Heart right ventricle (tissue), 16 donors: ENCODE measurements at places on chromosomes 12 and 14. TPM values are rescaled to one million over a fixed set of nuclear protein-coding genes. Genes with fewer than 3 reads are reported as not detected.
A peak's percentile ranks its signal among the peaks of the same experiment; 100 is the strongest.

DNA sequence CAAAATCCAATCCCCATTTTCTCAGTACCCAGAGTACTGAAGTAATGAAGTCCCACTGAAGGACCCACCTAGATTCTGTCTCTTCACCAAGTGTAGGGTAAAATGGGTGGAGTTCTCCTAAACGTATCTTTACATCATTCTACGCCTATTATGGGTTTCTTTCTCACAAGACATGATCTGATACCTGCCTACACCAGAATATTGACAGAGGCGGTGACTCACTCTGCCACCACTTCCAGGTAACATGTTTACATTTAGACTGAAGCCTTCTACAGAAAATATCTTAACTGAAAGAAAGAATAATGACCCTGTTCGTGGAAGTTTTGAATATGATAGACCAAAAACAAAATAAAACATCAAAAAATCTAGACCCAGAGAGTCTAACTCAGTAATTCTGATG lies 89.8 kb downstream of the BTG1 start:
- DNase-seq, result no peak

GRCh38 chr14:60215520-60216420 lies 33.3 kb upstream of the PPM1A start:
- DNase-seq, result no peak

- no peak for DNase-seq
These were observed 2.4 kb downstream of the THTPA start for GRCh38 chr14:23558346-23559009.

GRCh38 chr14:88490168-88490567 lies 64.6 kb downstream of the PTPN21 start:
- DNase-seq, result no peak

GRCh38 chr12:92905811-92906554 lies 23.1 kb downstream of the EEA1 start:
- DNase-seq, result no peak

DNA sequence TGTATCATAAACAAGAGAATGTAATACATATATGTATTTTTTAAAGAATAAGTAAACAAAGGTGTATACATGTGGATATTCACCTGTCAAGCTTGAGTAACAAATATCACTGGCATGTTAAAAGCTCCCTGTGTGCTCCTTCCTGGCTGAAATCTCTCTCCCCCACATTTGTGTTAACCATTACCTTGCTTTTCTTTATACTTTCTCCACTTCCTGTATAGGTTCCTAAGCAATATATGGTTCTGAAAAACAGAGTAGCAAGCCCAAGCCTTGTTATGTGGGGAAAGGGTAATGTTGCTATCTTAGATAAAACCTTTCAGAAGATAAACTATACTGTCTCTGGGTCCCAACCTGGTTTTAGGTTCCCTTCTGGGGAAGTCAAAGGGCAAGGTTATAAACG lies 32.3 kb upstream of the TBC1D30 start:
- no peak for DNase-seq

DNA sequence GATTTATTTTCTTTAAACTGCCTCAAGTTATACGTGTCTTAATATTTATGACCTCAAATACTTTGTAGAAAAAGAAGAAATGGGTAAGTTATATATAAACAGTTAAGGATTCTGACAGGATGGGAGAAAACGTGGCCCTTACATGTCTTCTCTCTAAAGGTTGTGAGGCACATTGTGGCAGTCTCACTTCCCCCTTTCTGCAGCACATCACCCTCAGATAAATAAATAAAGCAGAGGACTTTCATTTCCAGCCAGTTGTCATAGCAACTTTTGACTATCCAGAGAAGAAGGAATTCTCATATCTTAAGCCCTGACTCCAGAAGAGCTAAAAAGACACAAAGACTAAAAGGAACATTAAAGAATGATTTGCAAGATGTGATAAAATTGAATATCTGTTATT lies 28.8 kb upstream of the CEP83 start:
- DNase-seq, result no peak

GRCh38 chr14:89855961-89856656 lies 98.4 kb downstream of the EFCAB11 start:
- DNase-seq, result no peak

DNA sequence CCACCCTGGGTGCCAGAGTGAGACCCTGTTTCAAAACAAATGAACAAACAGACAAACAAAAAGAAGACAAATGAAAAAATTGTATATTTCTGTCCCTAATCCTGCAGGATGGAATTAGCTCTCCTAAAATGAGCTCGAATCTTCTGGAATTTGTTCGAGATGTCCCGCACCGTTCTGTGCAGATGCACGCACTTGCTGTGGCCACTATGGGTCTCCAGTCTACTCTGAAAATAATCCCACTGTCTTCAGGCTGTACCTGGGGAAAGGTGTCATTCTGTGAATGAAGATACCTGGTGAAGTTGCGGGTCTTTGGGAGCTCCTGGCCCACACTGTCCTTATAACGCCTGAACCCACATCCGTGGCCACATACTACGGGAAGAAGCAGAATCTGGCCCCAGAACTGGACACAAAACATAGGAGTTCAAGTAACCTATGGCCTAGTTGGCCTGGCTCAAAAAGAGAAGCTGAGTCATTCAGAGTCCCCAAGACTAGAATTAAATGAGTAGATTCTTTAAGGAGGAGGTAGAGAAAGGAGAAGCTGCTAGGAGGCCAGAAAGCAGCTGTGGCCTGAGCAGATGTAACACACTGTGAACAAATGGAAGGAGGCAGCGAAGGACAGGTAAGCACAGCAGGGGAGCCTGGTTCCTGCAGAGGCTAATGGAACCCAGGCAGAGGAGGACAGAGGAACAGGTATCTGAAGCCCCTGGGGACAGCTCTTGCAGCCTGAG lies 108.6 kb downstream of the FOXN3 start:
- DNase-seq, result no peak

DNA sequence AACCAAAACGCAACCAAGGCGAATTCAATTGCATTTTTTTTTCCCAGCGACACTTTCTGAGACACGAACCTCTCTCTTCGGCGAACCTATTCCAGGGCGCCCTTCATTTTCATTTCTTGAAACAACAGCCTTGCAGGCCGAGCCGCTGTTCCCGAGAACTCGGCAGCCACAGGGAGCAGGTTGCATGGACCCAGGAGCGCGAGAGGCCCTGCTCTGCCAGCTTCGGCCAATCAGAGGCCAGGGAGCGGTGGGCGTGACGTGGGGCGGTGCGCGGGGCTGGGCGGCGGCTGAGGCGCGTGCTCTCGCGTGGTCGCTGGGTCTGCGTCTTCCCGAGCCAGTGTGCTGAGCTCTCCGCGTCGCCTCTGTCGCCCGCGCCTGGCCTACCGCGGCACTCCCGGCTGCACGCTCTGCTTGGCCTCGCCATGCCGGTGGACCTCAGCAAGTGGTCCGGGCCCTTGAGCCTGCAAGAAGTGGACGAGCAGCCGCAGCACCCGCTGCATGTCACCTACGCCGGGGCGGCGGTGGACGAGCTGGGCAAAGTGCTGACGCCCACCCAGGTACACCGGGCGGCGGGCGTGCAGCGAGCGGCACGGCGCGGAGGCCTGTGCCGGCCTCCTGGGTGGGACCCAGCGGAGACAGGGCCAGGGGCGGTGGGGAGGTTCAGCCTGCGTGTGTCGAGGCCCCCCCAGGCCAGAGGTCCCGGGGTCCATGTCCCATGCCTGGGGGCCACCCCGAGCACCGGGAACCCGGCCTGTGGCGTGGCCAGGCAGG lies at the start of gene PEBP1:
TSS of gene PEBP1 (plus strand) at position 337 of the 771 bp plus-strand sequence. CDS start at position 423, 86 bp downstream.
- DNase-seq, result peak; percentile 95

DNA sequence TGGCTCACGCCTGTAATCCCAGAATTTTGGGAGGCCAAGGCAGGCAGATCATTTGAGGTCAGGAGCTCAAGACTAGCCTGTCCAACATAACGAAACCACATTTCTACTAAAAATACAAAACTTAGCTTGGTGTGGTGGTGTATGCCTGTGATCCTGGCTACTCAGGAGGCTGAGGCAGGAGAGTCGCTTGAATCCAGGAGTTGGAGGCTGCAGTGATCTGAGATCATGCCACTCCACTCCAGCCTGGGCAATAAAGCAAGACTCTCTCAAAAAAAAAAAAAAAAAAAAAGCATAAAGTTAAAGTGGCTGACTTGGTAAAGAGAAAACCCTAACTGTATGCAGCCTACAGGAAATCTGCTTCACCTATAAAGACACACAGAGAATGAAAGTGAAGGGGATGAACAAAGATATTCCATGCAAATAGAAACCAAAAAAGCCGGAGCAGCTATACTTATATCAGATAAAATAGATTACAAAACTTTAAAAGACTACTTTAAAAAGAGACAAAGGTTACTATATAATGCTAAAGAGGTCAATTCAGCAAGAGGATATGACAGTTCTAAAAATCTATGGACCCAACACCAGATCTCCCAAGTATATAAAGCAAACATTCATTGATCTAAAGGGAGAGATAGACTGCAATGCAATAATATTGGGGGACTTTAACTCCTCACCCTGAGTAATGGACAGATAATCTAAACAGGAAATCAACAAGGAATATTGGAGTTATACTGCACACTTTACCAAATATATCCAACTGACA lies 4.1 kb downstream of the CLEC2B start:
- DNase-seq, result no peak

GRCh38 chr12:104673696-104674482 lies 217.1 kb downstream of the CHST11 start:
- no peak for DNase-seq

- DNase-seq, result no peak
These were observed at the start of gene AICDA for GRCh38 chr12:8612629-8613028. Gene AICDA (minus strand): TSS chr12:8612859. CDS start chr12:8612767, 92 bp downstream.

DNA sequence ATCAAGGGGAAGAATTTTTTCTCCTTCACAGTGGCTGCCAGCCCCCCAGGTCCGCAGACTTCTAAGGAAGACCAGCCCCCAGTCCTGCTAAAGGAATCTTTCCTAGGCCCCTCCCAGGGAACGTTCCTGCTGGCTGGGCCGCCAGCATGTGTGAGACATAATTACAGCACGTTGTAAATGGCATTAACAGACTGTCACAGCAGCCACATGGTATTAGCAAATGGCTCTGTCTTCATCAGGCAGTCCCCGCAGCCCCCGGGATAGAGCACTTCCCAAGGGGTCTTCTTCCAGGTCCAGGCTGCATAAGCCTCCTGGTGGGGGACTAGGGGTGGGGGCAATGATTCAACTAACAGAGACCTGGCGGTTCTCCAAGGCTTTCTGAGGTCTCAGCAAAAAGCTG lies 34.9 kb upstream of the FAM222A start:
- DNase-seq, result no peak

The REC8 gene
- total RNA-seq, result 5.3 TPM

The TDRD9 gene
- total RNA-seq, result 2.5 TPM

The RPL10L gene
- total RNA-seq, result not detected

The LPAR5 gene
- 5.1 TPM for total RNA-seq

The LALBA gene
- not detected for total RNA-seq

The TC2N gene
- total RNA-seq, result 2.6 TPM

The HOXC5 gene
- not detected for total RNA-seq

The SLC38A4 gene
- total RNA-seq, result not detected

The TAS2R42 gene
- not detected for total RNA-seq
